Fibroblast of the aortic adventitia (primary cell): ENCODE measurements at places on chromosomes 1 and 21. TPM values are rescaled to one million over a fixed set of nuclear protein-coding genes. Genes with fewer than 3 reads are reported as not detected.

- no peak for DNase-seq
Observed at GRCh38 chr21:44887126-44887806, 13.8 kb upstream of the PTTG1IP start.

DNA sequence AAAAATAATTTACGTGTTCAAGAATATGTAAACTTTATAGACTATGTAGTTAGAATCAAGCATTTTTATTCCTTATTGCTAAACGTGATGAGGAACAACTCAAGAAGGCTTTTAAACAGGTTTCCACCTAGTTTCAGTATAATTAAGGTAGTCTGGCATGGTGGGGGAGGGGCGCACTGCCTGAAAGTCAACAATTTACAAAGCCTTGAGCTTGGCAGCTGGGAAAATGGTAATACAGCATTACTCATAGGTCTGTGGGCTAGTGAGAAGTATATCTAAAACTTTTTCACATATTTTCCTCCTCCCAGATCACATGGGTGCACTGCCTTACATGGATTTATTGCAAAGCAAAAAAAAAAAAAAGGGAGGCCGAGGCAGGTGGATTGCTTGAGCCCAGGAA, 75.2 kb downstream of the EVI5 start:
- DNase-seq = peak; percentile 53

TLR5 gene
- 0.36 TPM in 1 of 2 replicates, not detected in the other for total RNA-seq

DNA sequence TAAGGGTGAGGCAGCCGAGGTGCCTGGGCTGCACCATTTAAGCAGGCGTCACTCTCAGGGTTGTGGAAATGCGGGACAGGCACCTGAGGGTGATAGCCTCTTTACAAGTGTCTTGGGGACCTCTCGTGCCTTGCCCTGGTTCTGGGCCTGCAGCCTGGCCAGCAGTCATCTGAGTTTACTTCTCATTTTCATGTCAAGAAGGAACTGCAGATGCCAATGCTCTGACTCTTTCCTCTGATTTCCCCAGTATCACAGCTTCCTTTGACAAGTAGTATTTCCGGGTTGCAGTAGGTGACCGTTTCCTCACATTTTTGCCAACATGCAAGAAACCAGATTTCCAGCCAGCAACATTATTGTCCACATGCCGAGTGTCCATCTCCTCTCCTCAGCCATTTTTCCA, 286.9 kb downstream of the DISC1 start:
- DNase-seq = no peak

OR2M4 gene
- not detected in 2 replicates for total RNA-seq

DNA sequence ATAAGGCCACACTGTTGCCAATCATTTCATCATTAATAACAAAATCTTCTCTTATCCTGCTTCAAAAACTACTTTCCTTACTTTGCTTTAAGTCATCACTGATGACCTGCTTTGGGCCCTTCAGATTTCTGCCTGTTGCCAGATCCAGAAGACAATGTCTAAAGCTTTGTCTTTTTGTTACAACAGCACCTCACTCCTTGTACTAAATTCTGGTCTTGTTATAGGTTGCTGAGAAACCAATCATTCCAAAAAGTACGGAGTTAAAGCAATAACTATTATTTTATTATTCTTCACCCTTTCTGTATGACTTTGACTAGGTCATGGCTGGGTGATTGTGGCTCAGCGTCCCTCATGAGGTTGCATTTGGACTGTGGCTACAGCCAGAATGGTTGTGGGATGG, 633.5 kb downstream of the PTPRU start:
- no peak for DNase-seq

DNA sequence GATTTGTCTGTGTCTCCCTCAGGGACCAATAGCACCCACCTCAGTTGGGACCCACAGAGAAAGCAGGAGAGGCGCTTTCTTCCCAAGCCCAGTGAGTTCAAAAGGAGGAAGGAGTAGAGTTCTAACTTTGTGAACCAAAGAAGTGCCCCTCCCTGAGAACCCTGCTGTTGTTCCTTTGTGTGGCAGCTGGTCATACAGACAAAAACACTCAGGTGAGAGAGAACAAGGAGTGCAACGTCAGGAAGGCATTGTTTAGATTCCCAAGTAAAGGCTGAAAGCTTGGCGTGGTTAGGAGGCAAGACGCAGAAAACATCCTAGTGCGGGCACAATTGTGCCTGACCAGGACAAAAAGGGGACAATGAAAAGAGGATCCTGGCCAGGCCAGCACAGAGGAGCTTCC, 654.6 kb downstream of the KIF26B start:
- DNase-seq = no peak

F5 gene
- 0.16 TPM in 1 of 2 replicates, not detected in the other for total RNA-seq

- no peak for DNase-seq
Observed at GRCh38 chr1:187037973-187038553, 209.3 kb downstream of the PLA2G4A start.

DNA sequence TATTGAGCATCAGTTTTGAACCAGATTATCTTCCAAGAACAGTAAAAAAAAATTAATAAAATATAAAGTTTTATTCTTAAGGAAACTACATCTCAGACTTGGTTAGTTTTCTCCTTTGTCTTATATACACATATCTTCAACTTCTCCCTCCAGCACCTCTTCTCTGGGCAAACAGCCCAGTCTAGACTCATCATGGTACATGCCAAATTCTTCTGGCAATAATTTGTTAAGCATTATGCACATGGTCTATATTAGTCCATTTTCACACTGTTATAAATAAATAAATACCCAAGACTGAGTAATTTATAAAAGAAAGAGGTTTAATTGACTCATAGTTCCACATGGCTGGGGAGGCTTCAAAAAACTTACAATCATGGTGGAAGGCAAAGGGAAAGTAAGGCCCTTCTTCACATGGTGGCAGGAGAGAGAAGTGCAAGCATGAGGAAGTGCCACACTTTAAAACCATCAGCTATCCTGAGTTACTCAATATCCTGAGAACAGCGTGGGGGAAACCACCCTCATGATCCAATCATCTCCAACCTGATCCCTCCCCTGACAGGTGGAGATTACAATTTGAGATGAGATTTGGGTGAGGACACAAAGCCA, 108.7 kb upstream of the RNPC3 start:
- DNase-seq = peak; percentile 6

- DNase-seq = no peak
Observed at GRCh38 chr1:60041783-60042182, 31.8 kb downstream of the C1orf87 start.

GRCh38 chr1:1470626-1471388, 758 bp upstream of the ATAD3B start:
- DNase-seq = no peak

PRRX1 gene
- 411 and 679 TPM in 2 replicates for total RNA-seq

DNA sequence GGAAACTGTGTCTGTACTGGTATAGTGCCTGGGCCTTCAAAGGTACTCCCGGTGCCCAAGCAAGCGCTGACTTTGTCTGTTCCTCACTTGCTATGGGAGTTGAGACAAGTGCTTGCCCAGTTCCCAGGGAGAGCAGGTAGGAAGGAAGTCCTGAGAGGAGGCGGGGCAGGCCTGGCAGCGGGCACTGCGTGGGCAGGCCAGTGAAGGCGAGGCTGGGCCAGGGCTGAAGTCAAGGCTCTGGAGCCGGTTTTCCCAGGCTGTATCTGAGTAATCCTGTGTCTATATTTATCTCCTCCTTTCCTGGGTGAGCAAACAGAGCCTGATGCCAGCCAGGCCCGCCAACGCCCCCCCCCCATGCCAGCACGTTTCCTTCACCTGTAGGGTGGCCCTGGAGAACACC, 15.9 kb upstream of the EDN2 start:
- no peak for DNase-seq

RCSD1 gene
- 0.57 TPM in 1 of 2 replicates, not detected in the other for total RNA-seq

- DNase-seq = no peak
Observed at GRCh38 chr1:34696981-34697380, 57.9 kb upstream of the GJB5 start.

ATP1A4 gene
- total RNA-seq = not detected in 2 replicates

- no peak for DNase-seq
Observed at GRCh38 chr1:11525516-11525915, 46.6 kb downstream of the DISP3 start.

GSTM2 gene
- 14.1 and 27.7 TPM in 2 replicates for total RNA-seq

MYOG gene
- not detected in 2 replicates for total RNA-seq

- no peak for DNase-seq
Observed at GRCh38 chr1:91779548-91780021, 106.4 kb downstream of the TGFBR3 start.

DNA sequence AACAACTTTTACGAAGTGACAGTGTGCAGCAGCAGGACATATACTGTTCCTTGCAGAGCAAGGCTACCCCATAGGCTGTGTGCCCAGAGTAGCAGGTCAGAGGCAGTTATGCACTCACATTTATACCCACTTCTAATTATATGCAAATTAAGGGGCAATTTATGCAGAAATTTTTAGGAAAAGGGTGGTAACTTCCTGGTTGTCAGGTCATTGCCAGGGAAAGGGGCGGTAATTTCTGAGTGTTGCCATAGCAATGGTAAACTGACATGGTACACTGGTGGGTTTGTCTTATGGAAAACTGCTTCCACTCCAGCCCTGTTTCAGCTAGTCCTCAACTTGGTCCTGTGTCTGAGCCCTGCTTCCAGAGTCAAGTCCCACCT, 12.0 kb upstream of the SLAMF1 start:
- DNase-seq = no peak

SPRR2E gene
- not detected in 2 replicates for total RNA-seq

RNPEP gene
- 49.3 and 189 TPM in 2 replicates for total RNA-seq

GCSAML gene
- total RNA-seq = not detected in 2 replicates

GRCh38 chr1:51299981-51300670, 30.2 kb downstream of the TTC39A start:
- DNase-seq = no peak

DNA sequence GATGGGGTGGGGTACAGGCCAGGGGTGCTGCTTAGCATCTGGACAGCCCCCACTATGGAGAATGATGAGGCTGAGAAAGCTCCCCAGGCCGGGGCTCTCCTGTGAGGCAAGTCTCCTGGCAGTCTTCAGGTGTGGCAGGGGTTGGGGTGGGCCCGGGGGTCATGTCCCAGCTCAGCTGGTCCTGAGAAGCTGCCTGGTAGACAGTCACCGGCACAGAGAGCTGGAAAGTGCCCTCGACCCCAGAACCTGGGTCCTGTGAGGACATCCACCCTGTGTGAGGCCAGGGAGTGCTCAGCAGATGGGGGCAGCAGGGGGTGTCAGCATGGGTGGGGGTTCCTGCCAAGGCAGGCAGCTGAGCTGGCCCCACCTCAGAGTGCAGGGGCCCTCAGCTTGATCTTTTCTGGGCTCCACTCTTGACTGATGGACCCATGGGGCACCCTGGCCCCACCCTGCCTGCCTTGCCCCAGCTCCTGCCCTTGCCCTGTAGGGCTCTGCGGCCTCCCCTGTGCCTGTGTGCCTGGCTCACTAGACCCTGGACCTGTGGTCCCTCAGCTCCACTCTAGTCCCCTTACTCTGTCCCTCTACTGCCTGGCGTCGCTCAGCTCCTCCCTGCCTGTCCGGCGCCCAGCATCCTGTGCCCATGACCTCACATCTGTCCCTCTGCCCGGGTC, 5.8 kb downstream of the IBA57 start:
- DNase-seq = no peak

TNFRSF8 gene
- total RNA-seq = 0.09 and 15.4 TPM in 2 replicates

- DNase-seq = no peak
Observed at GRCh38 chr21:21860888-21861287, 862.7 kb downstream of the NCAM2 start.

DNA sequence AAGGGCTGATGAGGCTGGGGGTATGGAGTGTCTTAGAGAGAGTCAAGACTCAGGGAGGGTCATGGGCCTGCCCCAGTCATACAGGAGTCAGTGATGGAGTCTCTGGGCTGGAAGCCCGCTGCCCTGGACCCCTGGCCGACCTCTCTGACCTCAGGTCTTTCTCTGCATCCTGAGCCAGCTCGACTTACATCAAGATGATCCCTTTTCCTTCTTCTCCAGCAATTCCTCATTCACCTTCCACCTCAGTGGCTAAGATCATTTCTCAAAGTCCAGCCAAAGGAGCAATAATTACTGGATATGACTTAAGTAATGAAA, 308.6 kb downstream of the MATN1 start:
- DNase-seq = no peak

ZZZ3 gene
- total RNA-seq = 72.4 and 86.3 TPM in 2 replicates

GRCh38 chr1:35177237-35177786, 15.6 kb downstream of the SFPQ start:
- DNase-seq = no peak

HAO2 gene
- total RNA-seq = not detected in 2 replicates

DNA sequence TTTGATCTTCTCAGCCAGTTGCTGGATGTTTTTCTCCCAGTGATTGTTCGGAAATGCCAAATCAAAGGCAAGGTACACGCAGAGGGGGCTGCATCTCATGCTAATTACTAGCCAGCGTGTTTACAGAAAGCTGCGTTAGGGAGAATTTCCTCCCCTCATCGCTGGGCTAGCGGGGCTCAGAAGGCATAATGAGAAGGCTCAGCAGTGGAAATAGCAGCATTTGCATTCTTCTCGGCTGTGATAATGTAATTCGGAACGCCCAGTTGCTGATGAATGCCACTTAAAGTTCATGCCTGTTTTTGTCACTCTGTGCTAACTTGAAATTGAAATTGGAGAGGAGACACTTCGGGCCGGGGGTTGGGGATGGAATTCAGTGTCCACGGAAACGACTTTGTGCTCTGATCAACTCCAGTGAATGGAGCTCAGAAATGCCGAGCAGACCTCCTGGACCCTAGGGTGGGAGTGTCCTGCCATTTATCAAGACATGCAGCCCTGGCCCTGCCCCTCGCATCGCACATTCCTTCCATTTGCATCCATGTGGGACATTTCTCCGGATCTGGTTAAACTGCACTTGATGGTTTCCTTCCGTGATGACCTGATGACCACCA, 313.4 kb upstream of the C1orf174 start:
- no peak for DNase-seq

DNA sequence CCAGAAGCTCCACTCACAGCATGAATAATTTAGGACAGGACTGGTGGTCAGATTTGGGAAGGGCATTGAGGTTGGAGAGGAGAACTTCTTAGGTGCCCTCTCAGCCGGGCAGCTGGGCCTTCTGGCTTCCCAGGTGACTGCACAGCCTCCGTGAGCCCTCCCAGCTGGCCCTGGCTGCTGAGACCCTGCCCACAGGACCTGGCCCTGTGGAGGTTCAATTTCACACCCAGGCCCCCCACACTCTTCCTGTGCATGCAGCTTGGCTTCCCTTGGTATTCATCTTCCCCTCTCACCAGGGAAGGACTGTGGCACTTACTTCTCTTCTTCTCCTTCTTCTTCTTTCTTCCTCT, 50.6 kb downstream of the NDUFS5 start:
- no peak for DNase-seq
